Effector memory CD8-positive, alpha-beta T cell (primary cell): ENCODE measurements at places on chromosomes 11 and 22.

GRCh38 chr11:17073370-17074027 lies 4.0 kb downstream of the RPS13 start:
- H3K4me3 ChIP-seq = no peak overlapping the region
- DNase-seq = no peak
- peaks cover 65% of the 10 kb centered on the region for H3K36me3 ChIP-seq
- H3K27me3 ChIP-seq = no peaks in the 10 kb centered on the region
- H3K27ac ChIP-seq = peak overlapping the region; percentile 97

DNA sequence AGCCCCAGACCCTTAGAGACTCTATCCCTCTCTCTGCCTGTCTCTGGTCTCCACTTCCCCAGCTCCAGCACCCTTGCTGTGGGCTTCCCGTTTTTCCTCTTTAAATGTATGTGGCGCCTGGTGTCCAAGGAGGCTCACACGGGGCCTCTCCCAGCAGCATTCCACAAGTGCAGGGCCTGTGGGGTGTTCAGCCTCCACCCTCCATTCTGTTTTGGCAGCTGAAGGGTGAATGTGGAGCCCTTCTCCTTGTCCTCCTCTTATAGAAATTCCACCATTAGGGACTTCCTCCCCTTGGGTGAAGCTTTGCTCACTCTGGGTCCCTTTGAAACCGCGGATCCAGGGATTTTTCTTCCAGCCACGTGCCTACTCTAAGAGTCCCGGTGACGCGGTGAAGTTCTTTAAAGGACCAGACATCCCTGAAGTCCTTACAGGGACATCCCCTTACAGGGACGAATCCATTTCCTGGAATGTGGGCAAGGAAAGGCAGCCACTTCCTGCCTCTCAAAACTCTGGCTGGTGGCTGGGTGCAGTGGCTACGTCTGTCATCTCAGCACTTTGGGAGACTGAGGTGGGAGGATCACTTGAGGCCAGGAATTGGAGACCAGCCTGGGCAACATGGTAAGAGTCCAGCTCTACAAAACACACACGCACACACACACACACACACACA lies 1.6 kb upstream of the TSPAN18 start:
- DNase-seq = no peak
- H3K4me3 ChIP-seq = peak overlapping the region; percentile 87
- H3K27me3 ChIP-seq = peaks cover 23% of the 10 kb centered on the region
- peaks cover 7% of the 10 kb centered on the region for H3K36me3 ChIP-seq
- peak overlapping the region; percentile 96 for H3K27ac ChIP-seq

DNA sequence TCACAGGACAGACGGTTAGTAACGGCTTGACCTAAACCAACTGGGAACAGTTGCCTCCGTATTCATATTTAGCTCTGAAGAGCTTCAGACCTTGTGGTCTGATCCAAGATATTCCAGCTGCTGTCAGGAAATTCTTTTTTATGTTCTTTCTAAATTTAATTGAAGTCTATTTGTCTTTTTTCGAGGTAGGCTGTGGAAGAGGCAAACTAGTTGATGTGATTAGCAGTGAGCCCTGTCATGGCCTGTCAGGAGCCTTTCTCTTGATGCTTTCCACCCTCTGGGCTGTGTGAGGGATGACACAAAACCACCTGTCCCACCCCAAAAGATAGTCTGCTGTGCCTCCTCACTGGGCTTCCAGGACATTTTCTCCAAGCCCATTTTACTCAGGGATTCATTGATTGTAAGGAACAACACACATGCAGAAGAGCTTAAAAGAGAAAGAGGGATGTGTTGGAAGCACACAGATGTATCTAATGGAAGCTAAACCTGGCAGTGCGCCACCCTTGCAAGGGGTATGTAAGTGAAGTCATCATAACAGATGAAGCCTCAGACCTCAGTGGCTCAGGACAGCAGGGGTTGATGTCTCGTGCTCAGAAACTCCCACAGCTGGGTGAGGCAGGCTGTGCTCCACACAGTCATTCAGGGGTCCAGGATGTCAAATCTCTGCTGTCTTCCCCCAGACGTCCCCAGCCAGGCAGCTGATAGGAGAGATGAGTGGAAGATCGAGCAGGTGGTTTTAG lies 170.0 kb downstream of the NCAM1 start:
- peaks cover 18% of the 10 kb centered on the region for H3K27me3 ChIP-seq
- no peak for DNase-seq
- no peaks in the 10 kb centered on the region for H3K4me1 ChIP-seq
- no peaks in the 10 kb centered on the region for H3K36me3 ChIP-seq
- H3K27ac ChIP-seq = no peak overlapping the region

DNA sequence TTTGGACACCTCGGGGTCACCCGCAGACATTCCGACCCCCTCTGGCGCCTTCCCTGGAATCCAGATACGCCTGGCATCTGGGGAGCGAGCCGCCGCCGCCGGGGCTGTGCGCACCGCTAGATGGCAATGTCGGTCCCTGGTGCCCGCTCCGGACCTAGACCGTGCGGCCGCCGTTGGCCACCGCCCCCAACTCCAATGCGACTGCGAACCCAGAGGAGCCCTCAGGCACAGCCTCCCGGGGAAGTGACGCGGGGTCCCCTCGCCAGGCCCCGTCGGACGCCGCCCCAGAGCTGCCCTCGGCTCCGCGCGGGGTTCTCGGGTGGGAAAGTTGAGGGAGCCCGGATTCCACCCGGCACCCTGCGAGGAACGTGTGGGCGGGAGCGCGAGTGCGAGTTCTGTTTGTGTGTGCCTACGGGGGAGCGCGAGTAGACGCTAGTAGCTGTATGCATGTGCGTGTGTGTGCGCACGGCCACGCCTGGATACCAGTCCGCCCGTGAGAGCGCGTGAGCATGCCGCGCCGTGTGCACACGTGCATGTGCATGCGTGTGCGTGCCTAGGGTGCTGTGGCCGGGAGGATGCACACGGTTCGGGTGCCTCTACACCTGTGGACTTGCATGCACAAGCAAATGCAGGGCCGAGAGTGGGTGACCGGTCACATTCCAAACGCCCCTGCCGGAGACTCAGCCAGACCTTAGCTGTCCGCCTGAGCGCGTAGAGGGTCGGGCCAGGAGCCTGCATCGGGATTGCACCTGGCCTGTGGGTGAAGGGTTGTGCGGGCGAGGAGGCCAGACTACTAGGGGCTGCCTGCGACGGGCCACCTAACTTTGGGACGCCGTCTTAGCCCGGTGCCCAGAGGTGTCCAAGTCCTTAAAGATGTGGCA lies 1.9 kb downstream of the CHRM4 start:
- H3K27me3 ChIP-seq = peaks cover 79% of the 10 kb centered on the region
- H3K27ac ChIP-seq = no peak overlapping the region
- DNase-seq = no peak
- H3K4me3 ChIP-seq = peak overlapping the region; percentile 48
- peaks cover 19% of the 10 kb centered on the region for H3K36me3 ChIP-seq

DNA sequence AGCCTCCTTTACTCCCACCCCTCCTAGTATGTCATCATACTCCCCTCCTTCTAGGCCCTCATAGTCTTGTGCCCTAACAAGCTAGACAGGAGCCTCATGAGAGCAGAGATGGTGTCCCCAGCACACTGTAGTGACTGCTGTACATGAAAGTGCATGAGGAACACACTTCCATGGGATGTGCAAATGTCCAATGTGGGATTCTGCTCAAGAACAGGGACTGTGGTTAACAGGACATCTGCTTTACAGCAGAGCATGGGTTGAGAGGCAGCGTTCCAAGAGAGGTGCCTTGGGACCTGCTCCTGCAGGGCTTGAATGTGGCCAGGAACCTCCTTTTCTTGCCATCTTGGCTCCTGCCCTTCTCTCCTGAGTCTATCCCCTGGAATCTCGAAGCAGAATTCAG lies 45.3 kb downstream of the HIRA start:
- no peak for DNase-seq
- H3K4me3 ChIP-seq = no peak overlapping the region
- H3K4me1 ChIP-seq = peaks cover 4% of the 10 kb centered on the region
- peaks cover 77% of the 10 kb centered on the region for H3K36me3 ChIP-seq

- H3K27ac ChIP-seq = no peak overlapping the region
- no peak for DNase-seq
- no peaks in the 10 kb centered on the region for H3K4me1 ChIP-seq
- H3K4me3 ChIP-seq = no peak overlapping the region
These were observed 3.8 kb downstream of the SUSD2 start for GRCh38 chr22:24185001-24185500.

GRCh38 chr11:11810764-11811726 lies 30.7 kb upstream of the USP47 start:
- H3K4me3 ChIP-seq = no peak overlapping the region
- H3K27me3 ChIP-seq = no peaks in the 10 kb centered on the region
- DNase-seq = no peak
- H3K4me1 ChIP-seq = peaks cover 14% of the 10 kb centered on the region
- H3K27ac ChIP-seq = no peak overlapping the region

DNA sequence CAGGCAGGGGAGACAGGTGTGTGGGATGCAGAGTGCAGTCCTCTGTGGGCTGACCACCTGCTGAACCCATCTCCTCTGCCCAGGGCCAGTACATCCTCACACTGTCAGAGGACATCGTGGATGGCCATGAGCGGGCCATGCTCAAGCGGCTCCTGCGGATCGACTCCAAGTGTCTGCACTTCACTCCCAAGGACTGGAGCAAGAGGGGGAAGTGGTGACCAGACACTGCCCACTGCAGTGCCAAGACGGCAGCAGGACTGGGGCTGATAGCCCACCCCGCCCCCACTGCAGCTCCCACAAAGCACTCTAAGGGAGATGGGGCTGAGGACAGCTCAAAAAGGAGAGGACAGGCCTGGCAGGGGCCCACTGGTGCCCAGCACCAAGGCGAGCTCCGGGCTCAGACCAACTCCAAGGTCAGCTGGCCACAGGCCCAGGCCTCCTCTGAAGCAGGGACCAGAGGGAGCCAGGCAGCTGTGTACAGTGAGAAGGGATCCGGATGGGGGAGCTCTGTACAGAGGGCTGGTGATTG lies 1.6 kb downstream of the RNASEH2C start:
- H3K27me3 ChIP-seq = no peaks in the 10 kb centered on the region
- DNase-seq = no peak
- H3K36me3 ChIP-seq = peaks cover 61% of the 10 kb centered on the region
- H3K4me1 ChIP-seq = peaks cover 36% of the 10 kb centered on the region
- H3K27ac ChIP-seq = no peak overlapping the region
- H3K4me3 ChIP-seq = peak overlapping the region; percentile 87

DNA sequence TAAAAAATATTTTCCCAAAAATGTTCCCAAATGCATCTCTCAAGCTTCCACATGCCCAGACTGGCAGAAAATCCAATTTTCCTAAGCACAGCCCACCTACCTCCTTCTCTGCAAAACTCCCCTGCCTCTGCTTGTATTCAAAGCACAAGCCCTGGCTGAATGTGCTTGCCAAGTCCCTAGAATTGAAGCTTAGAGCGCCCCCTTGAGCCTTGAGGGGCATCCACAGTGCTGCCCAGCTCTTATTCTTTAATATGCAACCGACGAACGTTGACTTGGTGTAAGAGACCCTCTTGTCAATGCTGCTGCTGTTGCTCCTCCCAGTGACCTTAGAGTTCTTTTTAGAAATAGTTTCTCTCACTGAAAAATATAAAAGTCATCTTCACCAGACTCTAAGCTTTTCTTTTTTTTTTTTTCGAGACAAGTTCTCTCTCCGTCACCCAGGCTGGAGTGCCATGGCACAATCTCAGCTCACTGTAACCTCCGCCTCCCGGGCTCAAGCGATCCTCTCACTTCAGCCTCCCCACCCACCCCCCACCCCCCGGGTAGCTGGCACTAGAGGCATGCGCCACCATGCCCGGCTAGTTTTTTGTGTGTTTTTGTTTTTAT lies 63.5 kb upstream of the CAPRIN1 start:
- no peaks in the 10 kb centered on the region for H3K27me3 ChIP-seq
- no peaks in the 10 kb centered on the region for H3K36me3 ChIP-seq
- H3K4me3 ChIP-seq = no peak overlapping the region
- peak; percentile 74 for DNase-seq

DNA sequence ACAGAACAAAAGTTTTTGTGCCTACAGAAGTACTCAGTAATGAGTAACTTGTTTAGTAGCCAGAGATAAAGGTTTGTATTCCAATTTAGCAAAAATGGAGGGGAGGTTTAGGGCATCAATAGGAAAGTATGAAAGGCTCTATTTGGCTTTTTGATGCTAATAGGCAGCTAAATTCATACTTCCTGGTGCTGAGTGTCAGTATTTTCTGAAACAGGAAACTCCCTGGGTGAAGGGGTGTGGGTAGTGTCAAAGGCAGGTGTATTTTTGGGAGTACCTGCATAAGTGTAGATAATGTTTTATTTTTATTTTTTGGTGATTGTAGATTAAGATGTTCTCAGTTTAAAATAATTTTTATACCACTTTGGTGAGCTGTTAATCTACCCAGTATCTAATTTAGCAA lies 29.3 kb upstream of the MMP7 start:
- H3K36me3 ChIP-seq = peaks cover 5% of the 10 kb centered on the region
- peak overlapping the region; percentile 92 for H3K27ac ChIP-seq
- DNase-seq = no peak
- no peaks in the 10 kb centered on the region for H3K27me3 ChIP-seq
- H3K4me1 ChIP-seq = peaks cover 27% of the 10 kb centered on the region
- H3K4me3 ChIP-seq = no peak overlapping the region

GRCh38 chr11:45982656-45983470 lies 60.4 kb downstream of the LARGE2 start:
- H3K4me1 ChIP-seq = peaks cover 18% of the 10 kb centered on the region
- DNase-seq = no peak
- no peaks in the 10 kb centered on the region for H3K27me3 ChIP-seq
- H3K27ac ChIP-seq = peak overlapping the region; percentile 46
- H3K4me3 ChIP-seq = no peak overlapping the region

DNA sequence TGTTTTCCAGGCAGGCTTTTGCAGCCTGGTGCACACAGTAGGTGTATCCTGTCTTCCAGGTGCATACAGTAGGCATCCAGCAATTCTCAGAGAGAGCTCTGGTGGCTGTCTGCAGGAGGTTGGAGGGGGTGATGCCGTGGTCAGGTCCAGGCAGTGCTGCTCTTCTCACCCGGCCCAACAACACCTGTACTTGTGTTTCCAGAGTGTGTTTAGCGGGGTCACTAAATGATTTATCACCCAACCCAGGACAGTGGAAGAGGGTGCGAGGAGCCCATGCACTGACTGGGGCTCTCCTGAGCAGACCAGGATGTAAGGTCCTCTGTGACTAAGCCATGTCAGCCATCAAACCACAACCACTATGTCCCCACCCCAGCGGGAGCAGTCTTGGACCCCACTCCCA lies 18.6 kb upstream of the FGF3 start:
- peaks cover 56% of the 10 kb centered on the region for H3K27me3 ChIP-seq
- peaks cover 14% of the 10 kb centered on the region for H3K4me1 ChIP-seq
- no peak for DNase-seq
- H3K36me3 ChIP-seq = no peaks in the 10 kb centered on the region
- no peak overlapping the region for H3K4me3 ChIP-seq
- no peak overlapping the region for H3K27ac ChIP-seq

DNA sequence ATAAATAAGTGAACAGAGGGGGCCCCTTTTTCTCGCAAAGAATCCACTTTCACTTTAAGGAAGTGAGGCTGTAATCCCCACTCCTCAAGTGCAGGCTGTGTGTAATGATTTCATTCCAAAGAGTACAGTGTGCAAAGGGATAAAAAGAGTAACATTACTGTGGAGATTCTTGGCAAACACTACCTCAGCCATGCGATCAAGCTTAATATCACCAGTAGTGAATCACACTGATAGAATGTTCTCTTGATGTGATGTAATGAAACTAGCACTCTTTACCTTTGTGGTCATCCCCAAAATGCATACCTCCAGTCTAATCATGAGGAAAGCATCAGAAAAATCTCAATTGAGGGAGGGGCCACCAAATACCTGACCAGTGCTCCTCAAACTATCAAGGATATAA lies 246.1 kb upstream of the CHORDC1 start:
- no peaks in the 10 kb centered on the region for H3K4me1 ChIP-seq
- no peak overlapping the region for H3K27ac ChIP-seq
- no peak for DNase-seq

- H3K4me3 ChIP-seq = no peak overlapping the region
- H3K27ac ChIP-seq = no peak overlapping the region
- H3K27me3 ChIP-seq = no peaks in the 10 kb centered on the region
- H3K4me1 ChIP-seq = peaks cover 8% of the 10 kb centered on the region
These were observed 10.7 kb downstream of the CRY2 start for GRCh38 chr11:45857961-45858474.
